ENCODE measurements at places on chromosomes 1 and 21. TPM values are rescaled to one million over a fixed set of nuclear protein-coding genes. Genes with fewer than 3 reads are reported as not detected.

Gene SPRR4
- not detected for total RNA-seq

Gene RGSL1
- total RNA-seq, result not detected

Gene NBPF6
- not detected for total RNA-seq

Gene FGR
- total RNA-seq, result 0.29 TPM

Gene SFN
- total RNA-seq, result 2.3 TPM

Gene NR1I3
- not detected for total RNA-seq

All from activated naive CD4-positive, alpha-beta T cell treated with anti-CD3 and anti-CD28 coated beads, Interleukin-2, amount 50 U/mL, for 72 hours (primary cell).